Activated naive CD8-positive, alpha-beta T cell treated with anti-CD3 and anti-CD28 coated beads, Interleukin-2, amount 50 U/mL, for 16 hours (primary cell): ENCODE measurements at places on chromosomes 7 and 10.

DNA sequence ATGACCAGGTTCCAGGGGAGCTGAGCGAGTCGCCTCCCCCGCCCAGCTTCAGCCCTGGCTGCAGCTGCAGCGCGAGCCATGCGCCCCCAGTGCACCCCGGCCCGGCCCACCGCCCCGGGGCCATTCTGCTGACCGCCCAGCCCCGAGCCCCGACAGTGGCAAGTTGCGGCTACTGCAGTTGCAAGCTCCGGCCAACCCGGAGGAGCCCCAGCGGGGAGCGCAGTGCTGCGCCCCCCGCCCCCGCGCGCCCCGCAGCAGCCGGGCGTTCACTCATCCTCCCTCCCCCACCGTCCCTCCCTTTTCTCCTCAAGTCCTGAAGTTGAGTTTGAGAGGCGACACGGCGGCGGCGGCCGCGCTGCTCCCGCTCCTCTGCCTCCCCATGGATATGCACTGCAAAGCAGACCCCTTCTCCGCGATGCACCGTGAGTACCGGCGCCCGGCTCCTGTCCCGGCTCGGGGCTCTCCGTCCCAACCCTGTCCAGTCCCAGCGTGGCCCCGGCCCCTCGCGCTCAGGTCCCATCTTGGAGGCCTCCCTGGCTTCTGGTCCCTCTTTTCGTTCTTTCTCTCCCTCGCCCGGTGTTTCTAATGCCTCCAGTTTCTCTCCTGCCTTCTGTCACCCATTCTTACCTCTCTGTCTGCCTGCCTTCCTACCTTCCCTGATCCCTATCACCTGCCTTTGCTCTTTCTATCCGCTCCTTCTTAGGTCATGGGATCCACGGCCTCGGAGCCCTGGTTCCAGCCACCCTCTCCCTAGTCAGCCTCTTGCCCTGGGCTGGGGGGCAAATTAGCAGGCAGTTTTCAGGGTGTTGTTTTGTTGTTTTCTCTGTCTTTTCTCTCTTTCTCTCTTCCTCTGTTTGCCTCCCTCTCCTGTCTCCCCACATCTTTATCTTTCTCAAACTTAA is 751 bp downstream of the PAX2 start:
- DNase-seq: no peak

- DNase-seq: no peak
Measured at GRCh38 chr10:1709161-1709560, 28.2 kb downstream of the ADARB2 start.

DNA sequence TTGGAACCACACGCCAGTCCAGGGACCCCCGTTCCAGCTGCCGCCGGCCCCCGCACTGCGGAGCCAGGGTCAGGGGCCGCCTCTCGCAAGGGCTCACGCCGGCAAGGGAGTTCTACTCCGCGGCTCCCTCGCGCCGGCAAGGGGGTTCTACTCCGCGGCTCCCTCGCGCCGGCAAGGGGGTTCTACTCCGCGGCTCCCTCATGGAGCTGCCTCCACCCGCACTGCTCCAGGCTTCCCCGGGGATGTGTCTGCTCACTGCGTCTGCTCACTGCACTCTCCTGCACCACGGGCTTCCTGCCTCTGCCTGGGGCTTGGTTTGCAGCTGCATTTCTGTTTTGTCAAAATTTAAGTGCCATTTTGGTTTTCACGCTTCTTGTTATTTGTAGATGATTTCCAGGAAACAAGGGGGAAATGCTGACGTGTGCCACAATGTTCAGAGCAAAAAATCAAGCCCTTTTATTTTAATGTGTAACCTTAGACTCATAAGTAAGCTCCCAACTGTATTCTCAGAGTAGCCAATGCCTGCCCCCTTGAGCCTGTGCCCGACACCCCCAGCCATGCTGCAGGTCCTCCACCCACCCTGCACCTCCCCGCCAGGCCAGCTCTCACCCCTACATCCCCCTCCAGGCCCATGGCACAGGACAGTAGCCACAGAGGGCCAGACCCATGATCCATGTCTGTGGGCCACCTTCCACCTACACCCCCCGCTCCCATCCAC is 246.2 kb downstream of the MAD1L1 start:
- no peak for DNase-seq

DNA sequence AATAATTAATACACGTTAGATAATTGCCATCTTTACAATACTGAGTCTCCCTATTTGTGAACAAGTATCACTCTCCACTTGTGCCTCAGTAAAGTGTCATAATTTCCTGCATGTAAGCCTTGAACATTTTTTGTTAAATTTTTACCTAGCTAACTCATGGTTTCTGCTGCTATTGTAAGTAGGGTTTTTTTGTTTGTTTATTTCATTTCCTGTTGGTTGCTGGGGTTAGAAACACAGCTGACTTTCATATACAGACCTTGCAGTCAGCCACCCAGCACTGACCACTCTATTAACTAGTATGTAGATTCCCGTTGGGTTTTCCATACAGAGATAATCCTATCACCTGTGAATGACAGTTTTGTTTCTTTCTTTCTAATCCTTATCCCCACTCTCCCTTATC is 133.3 kb downstream of the MPP7 start:
- DNase-seq: no peak

- no peak for DNase-seq
Measured at GRCh38 chr10:64571056-64571455, 1049.9 kb downstream of the REEP3 start.

GRCh38 chr10:5943536-5943935 is 33.8 kb downstream of the IL15RA start:
- no peak for DNase-seq

DNA sequence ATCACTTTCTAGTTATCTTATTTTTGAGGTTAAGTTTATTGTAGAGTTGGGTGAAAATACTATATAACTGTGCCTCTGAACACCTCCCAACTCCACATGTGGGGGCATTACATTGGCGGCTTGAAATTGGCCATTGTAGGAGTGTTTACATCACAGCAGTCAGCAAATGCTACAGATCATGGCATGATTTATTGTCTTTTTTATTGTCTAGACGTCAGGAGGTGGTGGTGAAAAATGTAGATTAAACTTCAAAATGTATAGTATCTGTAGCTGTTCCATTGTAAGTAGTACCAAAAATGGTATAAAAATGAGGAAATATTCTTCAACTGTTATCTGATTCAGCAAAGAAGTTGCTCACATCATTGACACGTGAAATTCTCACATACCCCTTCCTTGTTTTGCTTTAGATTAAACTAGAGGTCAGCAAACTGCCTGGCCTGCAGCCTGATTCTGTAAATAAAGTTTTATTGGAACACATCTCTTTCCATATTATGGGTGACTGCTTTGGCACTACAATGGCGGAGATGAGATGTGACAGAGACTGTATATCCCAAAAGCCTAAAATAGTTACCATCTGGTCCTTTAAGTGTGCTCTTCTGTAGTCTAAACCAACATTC is 35.0 kb downstream of the TAF3 start:
- no peak for DNase-seq

GRCh38 chr7:83769407-83769806 is 120.5 kb upstream of the SEMA3E start:
- DNase-seq: no peak

DNA sequence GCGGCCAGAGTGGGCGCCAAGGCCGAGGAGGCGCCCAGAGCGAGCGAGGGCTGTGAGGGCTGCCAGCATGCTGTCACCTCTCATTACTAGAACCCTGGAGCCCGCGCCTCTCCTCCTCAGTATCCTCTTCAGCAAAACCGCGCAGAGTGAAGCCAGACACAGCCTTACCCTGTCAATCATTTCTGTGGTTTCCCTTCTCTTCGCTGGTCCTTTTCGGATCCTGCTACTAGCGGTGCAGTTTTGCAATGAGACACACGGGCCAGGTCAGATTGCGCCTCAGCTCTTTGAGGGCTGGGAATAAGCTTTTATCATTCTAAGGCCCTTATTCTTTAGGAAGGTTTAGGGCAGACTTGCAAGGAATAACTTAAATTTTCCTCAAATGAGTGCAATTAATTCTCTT is 55.5 kb upstream of the FAM171A1 start:
- no peak for DNase-seq
